Sigmoid colon (tissue), 7 donors: ENCODE measurements at places on chromosomes 12 and 14. TPM values are rescaled to one million over a fixed set of nuclear protein-coding genes. Genes with fewer than 3 reads are reported as not detected.

- no peak for DNase-seq
- no peaks in the 10 kb centered on the region for H3K27me3 ChIP-seq
- no peak overlapping the region for H3K27ac ChIP-seq
- H3K4me3 ChIP-seq, result no peak overlapping the region
Measured at GRCh38 chr12:31954925-31955858, 4.0 kb upstream of the RESF1 start.

DNA sequence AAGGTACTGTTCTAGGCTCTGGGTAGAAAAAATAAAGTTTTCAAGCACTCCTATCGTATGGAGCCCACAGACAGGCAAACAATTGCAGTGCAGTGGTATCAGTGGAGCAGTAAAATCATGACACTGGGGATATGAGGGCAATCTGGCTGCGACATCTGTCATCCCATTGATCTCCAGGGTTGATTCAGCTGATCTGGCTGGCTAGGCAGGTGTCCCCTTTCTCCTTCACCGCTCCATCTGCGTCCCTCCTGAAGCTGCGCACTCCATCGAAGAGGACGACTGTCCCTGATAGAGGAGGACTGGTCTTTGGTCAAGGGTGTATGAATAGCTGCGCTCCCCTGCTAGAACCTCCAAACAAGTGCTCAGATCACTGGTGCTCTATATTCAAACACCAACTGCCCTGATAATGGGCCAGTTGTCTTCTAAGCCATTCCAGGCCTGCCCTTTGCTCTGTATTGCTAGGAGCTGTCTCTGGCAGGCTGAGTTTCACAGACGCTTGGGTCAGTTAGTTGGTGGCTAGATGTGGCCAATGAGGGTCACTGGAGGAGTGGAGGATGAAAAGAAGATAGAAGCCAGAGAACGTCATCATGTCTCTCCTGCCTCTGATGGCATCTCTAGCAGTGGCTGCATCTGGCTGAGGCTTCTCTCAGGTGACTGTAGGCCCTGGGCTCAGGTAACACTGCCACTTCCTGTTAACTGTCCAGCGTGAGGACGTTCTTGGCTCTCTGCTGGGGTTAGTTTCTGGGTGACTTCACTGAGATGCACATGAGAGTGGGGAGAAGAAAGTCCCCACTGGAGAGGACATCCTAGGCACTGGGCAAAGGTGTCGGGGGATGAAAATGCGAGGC, 205.0 kb upstream of the FOXN3 start:
- no peaks in the 10 kb centered on the region for H3K36me3 ChIP-seq
- H3K4me1 ChIP-seq, result peaks cover 24% of the 10 kb centered on the region
- DNase-seq, result no peak
- H3K27ac ChIP-seq, result no peak overlapping the region
- H3K27me3 ChIP-seq, result no peaks in the 10 kb centered on the region
- no peak overlapping the region for H3K4me3 ChIP-seq

ANG gene
- 13.3 TPM for total RNA-seq

GRCh38 chr12:108035372-108035771, 93.7 kb upstream of the WSCD2 start:
- no peaks in the 10 kb centered on the region for H3K27me3 ChIP-seq
- no peaks in the 10 kb centered on the region for H3K4me1 ChIP-seq
- H3K4me3 ChIP-seq, result no peak overlapping the region
- DNase-seq, result no peak
- no peak overlapping the region for H3K27ac ChIP-seq

SMOC1 gene
- total RNA-seq, result not detected

- H3K4me1 ChIP-seq, result no peaks in the 10 kb centered on the region
- H3K36me3 ChIP-seq, result no peaks in the 10 kb centered on the region
- no peak overlapping the region for H3K4me3 ChIP-seq
- H3K27me3 ChIP-seq, result no peaks in the 10 kb centered on the region
- DNase-seq, result no peak
Measured at GRCh38 chr14:22304326-22304725, 284.7 kb downstream of the DAD1 start.

GRCh38 chr12:15856097-15856982, 25.8 kb upstream of the STRAP start:
- H3K36me3 ChIP-seq, result no peaks in the 10 kb centered on the region
- no peaks in the 10 kb centered on the region for H3K27me3 ChIP-seq
- no peaks in the 10 kb centered on the region for H3K4me1 ChIP-seq
- H3K4me3 ChIP-seq, result no peak overlapping the region
- H3K27ac ChIP-seq, result no peak overlapping the region

GPR132 gene
- total RNA-seq, result 2.3 TPM

BIN2 gene
- total RNA-seq, result 3.2 TPM

UBE2N gene
- 28.0 TPM for total RNA-seq

- no peak overlapping the region for H3K27ac ChIP-seq
- H3K4me1 ChIP-seq, result no peaks in the 10 kb centered on the region
- DNase-seq, result no peak
Measured at GRCh38 chr12:67002720-67003119, 266.4 kb upstream of the CAND1 start.

RERG gene
- total RNA-seq, result 104 TPM

CCDC38 gene
- total RNA-seq, result not detected

PLA2G1B gene
- total RNA-seq, result not detected

DNA sequence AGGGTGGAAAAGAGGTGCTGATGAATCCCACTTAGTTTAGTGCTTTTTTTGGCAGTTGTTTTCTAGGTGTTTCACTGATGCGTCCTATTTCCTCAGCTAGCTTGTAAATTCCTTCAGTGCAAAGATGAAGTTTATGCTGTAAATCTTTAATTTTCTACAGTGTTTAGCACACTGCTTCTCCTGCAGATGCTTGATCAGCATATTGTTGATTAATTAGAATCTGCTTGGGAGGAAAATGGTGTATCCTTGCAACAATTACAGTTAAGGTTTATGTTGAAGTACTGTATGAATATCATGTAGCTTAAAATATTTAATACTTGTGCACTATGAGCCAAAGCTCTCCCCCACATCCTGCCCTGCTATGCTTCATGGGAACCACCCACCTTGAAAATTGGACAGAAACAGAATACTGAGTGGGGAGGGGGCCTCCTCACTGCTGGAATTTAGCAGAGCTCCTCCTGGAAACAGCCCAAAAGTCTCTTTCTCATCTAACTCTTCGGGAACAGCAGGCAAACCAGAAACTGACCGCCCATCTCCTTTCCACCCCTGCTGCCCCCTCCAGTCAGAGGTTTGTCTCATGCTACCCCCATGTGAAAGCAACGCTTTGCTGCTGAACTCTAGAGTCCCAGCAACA, 20.3 kb upstream of the DHRS4 start:
- no peaks in the 10 kb centered on the region for H3K36me3 ChIP-seq
- no peaks in the 10 kb centered on the region for H3K27me3 ChIP-seq
- no peak for DNase-seq

- H3K27ac ChIP-seq, result no peak overlapping the region
- DNase-seq, result no peak
- H3K27me3 ChIP-seq, result no peaks in the 10 kb centered on the region
- no peak overlapping the region for H3K4me3 ChIP-seq
- H3K36me3 ChIP-seq, result no peaks in the 10 kb centered on the region
- no peaks in the 10 kb centered on the region for H3K4me1 ChIP-seq
Measured at GRCh38 chr12:24081092-24081529, 131.6 kb upstream of the SOX5 start.

FGF6 gene
- not detected for total RNA-seq

DNA sequence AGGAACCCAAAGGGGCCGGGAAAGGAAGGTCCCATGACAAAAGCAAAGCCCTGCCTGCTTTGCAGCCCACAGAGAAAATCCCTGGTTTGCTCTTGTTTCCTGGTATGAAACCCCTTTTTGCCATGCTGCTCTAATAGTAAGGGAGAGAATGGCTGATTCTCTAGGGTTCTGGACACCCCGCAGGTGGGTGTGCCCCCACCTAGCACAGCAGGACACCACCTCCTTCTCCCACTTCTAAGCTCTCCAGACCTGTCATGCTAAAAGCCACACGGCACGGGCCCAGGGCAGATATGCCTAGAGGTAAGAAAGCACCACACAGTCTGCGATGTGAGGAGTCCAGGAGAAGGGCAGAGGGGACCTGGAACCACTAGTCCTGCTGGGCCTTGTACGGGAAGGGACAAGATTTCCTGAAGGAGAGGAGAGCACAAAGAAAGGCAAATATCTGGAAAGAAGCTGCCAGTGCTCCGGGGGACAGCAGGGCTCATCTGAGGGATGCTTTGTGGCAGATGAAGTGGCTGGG, 113.3 kb downstream of the BCL11B start:
- no peak overlapping the region for H3K27ac ChIP-seq
- no peaks in the 10 kb centered on the region for H3K4me1 ChIP-seq
- H3K4me3 ChIP-seq, result no peak overlapping the region
- H3K36me3 ChIP-seq, result no peaks in the 10 kb centered on the region
- H3K27me3 ChIP-seq, result no peaks in the 10 kb centered on the region
- DNase-seq, result peak; percentile 48

GRIP1 gene
- total RNA-seq, result 12.5 TPM

DNA sequence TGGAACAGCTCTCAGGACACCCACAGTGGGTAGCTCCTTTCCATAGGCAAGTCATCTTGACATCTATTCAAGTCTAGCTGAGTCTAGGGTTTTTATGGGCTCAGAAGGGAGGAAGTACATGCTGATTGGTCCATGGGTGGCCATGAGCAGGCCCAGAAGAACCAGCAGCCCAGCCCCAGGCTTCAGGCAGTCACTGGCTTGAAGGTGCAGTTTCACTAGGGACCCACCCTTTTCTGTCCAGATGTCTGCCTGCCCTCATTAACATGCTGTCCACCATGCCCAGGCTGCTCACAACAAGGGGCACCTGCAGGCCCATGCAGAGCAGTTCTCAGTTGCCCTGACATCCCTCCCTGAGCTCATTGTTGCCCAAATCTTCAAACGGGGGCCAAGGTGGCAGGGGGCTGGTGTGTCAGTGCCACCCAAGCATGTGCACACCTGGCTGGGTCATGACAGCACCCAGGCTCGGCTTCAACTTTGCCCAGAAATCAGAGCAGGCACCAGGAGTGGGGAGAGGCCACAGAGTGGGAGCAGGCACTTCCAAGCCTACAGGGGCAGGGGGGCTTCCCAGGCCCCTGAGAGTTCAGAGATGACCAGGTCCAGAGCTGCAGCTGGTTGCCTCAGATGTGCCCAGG, 18.7 kb upstream of the LGR5 start:
- H3K36me3 ChIP-seq, result no peaks in the 10 kb centered on the region
- H3K4me3 ChIP-seq, result no peak overlapping the region
- DNase-seq, result peak; percentile 40

ASCL1 gene
- total RNA-seq, result 0.55 TPM

DNA sequence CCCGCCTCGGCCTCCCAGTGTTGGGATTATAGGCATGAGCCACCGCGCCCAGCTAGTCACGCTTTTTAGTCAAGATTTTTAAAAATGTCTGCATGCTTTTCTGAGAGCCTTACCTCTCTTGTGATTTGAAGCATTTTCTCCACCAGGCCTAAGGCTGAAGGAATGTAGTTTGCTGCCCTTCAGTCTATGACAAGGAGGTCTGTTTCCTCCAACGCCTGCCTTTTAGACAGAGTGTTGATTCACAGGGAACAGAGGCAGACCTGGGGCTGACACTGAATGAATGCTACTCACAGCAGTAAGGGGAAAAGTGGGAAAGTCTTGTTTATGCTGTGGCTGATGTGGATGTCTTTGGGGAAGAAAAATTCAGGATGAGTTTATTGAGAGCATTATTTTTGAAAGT, 27.2 kb upstream of the MDM2 start:
- DNase-seq, result no peak
- H3K27ac ChIP-seq, result no peak overlapping the region
- H3K27me3 ChIP-seq, result no peaks in the 10 kb centered on the region
- no peaks in the 10 kb centered on the region for H3K4me1 ChIP-seq
- no peaks in the 10 kb centered on the region for H3K36me3 ChIP-seq

GTF2A1 gene
- total RNA-seq, result 14.7 TPM

DNA sequence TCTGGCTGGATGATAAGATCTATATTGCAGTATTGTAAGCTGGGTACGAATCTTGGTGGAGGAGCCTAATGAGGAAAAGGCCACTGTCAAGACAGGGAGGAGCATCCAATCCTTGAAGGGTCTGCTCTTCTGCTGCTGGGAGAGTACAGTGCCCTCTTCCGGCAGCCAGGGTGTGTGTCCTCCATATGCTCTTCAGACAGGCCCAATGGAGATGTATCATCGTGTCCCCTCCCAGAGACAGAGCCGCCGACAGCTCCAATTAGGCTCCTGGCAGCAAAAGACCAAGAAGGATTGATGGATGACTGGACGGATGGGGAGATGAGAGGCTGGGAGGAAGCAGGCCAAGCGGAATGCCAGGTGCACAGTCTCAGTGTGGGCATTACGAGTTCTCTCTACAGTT, 51.6 kb upstream of the PIWIL1 start:
- H3K27me3 ChIP-seq, result peaks cover 18% of the 10 kb centered on the region
- no peaks in the 10 kb centered on the region for H3K4me1 ChIP-seq
- no peak overlapping the region for H3K27ac ChIP-seq
- DNase-seq, result no peak

DNA sequence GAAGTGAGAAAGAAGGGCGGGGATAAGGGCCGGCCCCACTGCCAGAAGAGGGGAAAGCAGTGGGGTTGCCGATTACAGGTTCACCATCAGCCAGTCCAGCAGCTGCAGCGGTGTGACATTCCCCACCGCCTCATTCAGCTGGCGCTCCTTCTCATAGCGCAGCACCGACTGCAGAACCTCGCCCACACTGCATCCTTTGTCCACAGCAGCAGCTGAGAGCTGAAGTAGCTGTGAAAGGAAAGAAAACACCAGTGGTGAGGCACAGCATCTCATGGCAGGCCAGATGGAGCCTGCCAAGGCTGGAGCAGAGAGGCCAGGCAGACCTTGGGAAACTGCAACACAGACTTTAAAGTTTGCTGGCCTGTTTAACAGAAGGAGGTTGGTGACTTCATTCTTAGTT, 33.2 kb downstream of the AKAP3 start:
- no peak overlapping the region for H3K27ac ChIP-seq
- peaks cover 54% of the 10 kb centered on the region for H3K36me3 ChIP-seq
- H3K4me3 ChIP-seq, result no peak overlapping the region
- no peaks in the 10 kb centered on the region for H3K27me3 ChIP-seq

RND1 gene
- total RNA-seq, result not detected

- no peak for DNase-seq
- H3K4me1 ChIP-seq, result no peaks in the 10 kb centered on the region
- no peaks in the 10 kb centered on the region for H3K27me3 ChIP-seq
- no peak overlapping the region for H3K4me3 ChIP-seq
Measured at GRCh38 chr14:105123064-105123665, 45.4 kb downstream of the JAG2 start.

DNA sequence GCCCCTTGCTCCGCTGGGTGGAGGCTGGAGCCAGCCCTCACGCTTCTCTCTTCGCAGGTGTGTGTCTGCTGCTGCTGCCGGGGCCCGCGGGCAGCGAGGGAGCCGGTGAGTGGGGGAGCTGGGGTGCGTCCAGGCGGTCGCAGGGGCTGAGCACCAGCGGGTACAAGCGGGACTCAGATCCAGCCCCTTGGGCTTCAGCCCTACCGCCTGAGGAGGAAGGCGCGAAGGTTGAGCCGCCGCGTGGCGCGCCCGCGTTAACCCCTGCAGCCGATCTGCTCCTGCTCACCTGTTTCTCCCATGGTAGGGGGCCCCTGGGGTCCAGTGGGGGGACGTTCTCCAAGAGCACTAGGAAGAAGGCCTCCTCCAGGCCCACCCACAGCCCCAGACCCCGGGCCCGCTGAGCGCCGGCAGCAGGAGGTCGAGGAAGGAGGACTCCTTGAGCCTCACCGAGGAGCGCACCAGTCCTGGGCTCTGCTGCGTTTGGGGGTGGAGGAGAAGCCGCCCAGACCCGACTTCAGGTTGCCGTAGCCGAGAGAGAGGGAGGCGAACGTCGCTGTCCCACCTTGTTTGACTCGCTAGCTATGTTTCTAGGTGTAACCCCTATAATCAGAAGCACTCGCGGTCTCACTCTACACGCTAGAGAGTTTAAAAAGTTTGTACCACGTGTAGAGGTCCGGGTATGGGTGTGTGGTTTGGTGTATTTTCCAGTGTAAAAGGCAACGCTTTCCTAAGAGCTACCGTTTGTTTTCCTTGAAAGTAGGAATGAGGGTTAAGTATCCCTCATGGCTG, 834 bp downstream of the COCH start:
- no peaks in the 10 kb centered on the region for H3K36me3 ChIP-seq
- peak overlapping the region; percentile 62 for H3K4me3 ChIP-seq
- DNase-seq, result no peak
- no peak overlapping the region for H3K27ac ChIP-seq
- no peaks in the 10 kb centered on the region for H3K4me1 ChIP-seq
